ENCODE measurements at places on chromosomes 6 and 20. TPM values are rescaled to one million over a fixed set of nuclear protein-coding genes. Genes with fewer than 3 reads are reported as not detected.

Gene PPP1R14C
- 0.58 TPM for total RNA-seq

Gene HEY2
- total RNA-seq, result 23.9 TPM

DNA sequence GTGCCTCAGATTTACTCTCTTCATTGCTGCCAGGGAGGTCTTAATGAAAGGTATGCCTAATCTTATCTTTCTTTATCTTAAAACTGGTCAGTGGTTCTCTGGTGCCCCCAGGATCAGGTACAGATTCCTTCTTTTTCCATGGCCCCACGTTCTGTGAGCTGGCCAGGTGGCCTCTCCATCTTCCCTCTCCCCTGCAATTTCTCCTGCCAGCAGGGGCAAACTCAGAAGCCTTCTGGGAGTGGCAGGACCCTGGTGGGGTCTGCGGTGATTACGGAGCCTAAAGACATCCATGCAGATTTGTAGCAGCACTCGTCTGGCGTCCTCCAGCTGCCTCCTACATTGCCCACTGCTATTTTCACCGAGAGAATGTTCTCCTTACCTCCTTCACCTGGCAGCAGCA is 95.8 kb downstream of the CCDC170 start:
- DNase-seq, result no peak

GRCh38 chr20:45621593-45621992 is 7.9 kb upstream of the WFDC10A start:
- no peak for DNase-seq

Gene TXLNB
- 1.5 TPM for total RNA-seq

Gene CST2
- total RNA-seq, result not detected

- no peak for DNase-seq
These were observed 39.4 kb downstream of the ITCH start for GRCh38 chr20:34402461-34402860.

Gene ADTRP
- total RNA-seq, result 1.2 TPM

- DNase-seq, result no peak
These were observed 98.3 kb downstream of the CDH26 start for GRCh38 chr20:60056407-60057122.

Gene ULBP1
- total RNA-seq, result 0.13 TPM

- no peak for DNase-seq
These were observed 32.0 kb downstream of the POM121L2 start for GRCh38 chr6:27280064-27280539.

Gene INSM1
- not detected for total RNA-seq

Gene SPAG4
- 3.3 TPM for total RNA-seq

Gene KHDC1
- total RNA-seq, result 2.8 TPM

Gene C20orf202
- total RNA-seq, result 0.54 TPM

Data from aorta (tissue), 5 donors.